ENCODE measurements at places on chromosomes 6 and 20. TPM values are rescaled to one million over a fixed set of nuclear protein-coding genes. Genes with fewer than 3 reads are reported as not detected.

The MCM9 gene
- 9.2 TPM for total RNA-seq

The MEI4 gene
- total RNA-seq, result not detected

The SHLD1 gene
- 4.4 TPM for total RNA-seq

The MYBL2 gene
- 21.4 TPM for total RNA-seq

The KIF6 gene
- not detected for total RNA-seq

The CST1 gene
- 24.5 TPM for total RNA-seq

The CALHM4 gene
- not detected for total RNA-seq

The DEFB132 gene
- not detected for total RNA-seq

The GABRR1 gene
- not detected for total RNA-seq

The DTD1 gene
- total RNA-seq, result 56.5 TPM

The SLC17A4 gene
- not detected for total RNA-seq

The BNIP5 gene
- total RNA-seq, result not detected

The KCNB1 gene
- total RNA-seq, result not detected

The CAGE1 gene
- not detected for total RNA-seq

The FKBP1C gene
- 0.73 TPM for total RNA-seq

The TUBB1 gene
- total RNA-seq, result not detected

The WFDC5 gene
- total RNA-seq, result not detected

The SRSF6 gene
- 54.0 TPM for total RNA-seq

The RBM12 gene
- 47.3 TPM for total RNA-seq

The PCIF1 gene
- 12.8 TPM for total RNA-seq

The CD24 gene
- 6.4 TPM for total RNA-seq

The ACTL10 gene
- 4.0 TPM for total RNA-seq

The C20orf202 gene
- not detected for total RNA-seq

The SEL1L2 gene
- total RNA-seq, result not detected

The CRIP3 gene
- total RNA-seq, result not detected

The NRSN1 gene
- total RNA-seq, result not detected

Data from glomerular endothelial cell (primary cell).